Activated naive CD8-positive, alpha-beta T cell treated with anti-CD3 and anti-CD28 coated beads, Interleukin-2, amount 50 U/mL, for 24 hours (primary cell): ENCODE measurements at places on chromosomes 5 and 9.

DNA sequence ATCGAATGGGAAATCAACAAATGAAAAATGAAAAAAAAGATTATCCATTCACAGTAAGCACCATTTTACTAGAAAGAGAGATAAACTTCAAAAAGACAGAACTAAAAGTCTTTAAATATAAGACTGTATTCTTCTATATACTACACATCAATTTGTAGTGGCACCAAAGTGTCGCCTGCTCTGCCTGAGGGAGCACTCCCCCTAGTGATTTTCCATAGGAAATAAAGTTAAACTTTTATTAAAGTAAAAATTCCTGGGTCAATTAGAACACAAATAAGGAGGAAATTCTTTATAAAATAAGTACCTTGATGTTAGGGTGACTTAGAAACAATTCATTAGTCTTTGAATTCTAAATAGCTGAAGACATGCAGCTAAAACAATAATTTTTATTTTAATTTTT lies 9.7 kb downstream of the RAD1 start:
- DNase-seq = no peak
- H3K4me3 ChIP-seq = no peak overlapping the region
- H3K36me3 ChIP-seq = peaks cover 34% of the 10 kb centered on the region
- H3K27me3 ChIP-seq = no peaks in the 10 kb centered on the region
- no peaks in the 10 kb centered on the region for H3K4me1 ChIP-seq

DNA sequence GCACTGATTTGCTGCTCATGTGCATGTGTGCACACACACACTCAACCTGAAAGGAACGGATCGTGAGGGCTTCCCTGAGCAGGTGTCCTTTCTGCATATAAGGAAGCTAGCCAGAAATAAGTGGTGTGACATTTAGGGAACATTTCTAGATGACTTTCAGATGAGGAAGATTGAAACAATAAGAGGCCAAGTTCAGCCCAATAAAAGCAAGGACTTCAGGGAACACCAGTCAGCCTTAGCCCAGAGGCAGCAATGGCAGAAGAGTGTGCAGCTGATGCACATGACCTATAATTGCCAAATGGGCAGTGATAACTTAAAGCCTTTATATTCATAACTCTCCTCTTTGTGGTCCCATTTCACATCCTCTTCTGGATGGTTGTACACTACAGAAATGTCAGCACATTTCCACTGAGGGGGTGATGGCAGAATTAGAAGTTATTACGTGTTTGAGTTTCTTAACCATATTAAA lies 255.5 kb downstream of the TRIM32 start:
- no peak overlapping the region for H3K27ac ChIP-seq
- H3K36me3 ChIP-seq = no peaks in the 10 kb centered on the region
- no peaks in the 10 kb centered on the region for H3K27me3 ChIP-seq
- DNase-seq = no peak
- H3K4me1 ChIP-seq = no peaks in the 10 kb centered on the region

DNA sequence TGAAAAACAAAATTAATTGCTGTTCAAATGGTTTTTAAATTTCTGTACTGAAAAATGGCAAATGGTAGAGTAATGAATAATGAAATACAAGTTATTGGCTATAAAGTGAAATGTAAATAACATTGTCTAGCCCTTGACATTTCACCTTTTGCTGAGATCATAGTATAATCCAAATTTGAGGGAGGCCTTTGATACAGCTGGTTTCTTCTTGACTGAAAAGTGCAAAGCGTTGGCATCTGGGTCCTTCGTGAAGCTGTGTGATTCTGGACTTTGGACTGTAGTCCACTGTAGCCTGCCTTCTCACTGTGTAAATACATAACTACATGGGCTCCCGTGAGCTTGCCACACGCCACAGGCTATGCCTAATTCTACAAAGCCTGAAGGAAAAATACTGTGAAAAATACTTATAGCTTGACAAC lies 52.3 kb downstream of the ARHGEF28 start:
- H3K4me1 ChIP-seq = no peaks in the 10 kb centered on the region
- peaks cover 2% of the 10 kb centered on the region for H3K27me3 ChIP-seq
- no peak for DNase-seq
- no peak overlapping the region for H3K4me3 ChIP-seq

DNA sequence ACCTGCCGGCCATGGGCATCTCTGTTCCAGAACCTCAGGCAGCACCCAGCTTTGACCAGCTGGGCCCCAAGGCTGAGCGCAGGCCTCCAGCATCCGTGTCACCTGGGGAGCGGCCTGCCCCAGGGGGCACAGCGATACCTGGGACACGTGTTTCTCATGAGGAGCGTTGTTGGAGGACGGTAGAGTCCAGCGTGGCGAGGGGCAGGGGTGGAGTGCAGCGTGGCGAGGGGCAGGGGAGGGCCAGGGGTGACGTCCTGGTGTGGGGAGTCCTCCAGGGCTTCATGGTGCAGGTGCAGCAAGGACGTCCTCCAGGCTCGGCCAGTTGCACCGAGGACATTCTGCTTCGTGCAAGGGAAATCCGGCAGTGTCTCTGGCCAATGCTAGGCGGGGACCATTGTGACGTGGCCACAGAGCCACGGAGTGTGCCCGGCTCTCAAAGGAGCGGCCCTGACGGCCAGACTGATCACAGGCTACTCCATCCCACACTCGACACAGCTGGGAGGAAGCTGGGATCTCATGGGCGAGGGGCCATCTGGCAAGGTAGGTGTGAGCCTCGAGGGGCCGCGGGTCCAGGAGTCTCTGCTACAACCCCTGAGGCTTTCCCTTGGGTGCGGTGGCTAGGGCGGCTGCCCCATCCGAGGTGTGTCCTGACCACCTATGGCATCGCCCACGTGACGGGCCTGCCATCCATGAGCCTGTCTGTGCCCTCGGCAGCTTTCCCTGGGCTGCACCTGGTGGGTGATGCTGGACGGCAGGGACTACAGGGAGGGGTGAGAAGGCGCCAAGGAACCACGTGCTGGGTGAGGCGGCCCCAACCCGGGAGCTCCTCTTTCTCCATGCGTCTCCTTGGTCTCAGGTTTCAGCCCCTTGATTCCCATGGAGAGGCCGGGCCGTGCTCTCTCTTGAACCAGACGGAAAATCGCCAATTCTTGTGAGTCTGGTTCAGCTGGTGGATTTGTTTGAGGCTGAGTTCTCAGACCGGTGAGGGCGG lies 33.8 kb downstream of the SLC9A3 start:
- peaks cover 5% of the 10 kb centered on the region for H3K4me1 ChIP-seq
- H3K27ac ChIP-seq = no peak overlapping the region
- no peak for DNase-seq
- no peak overlapping the region for H3K4me3 ChIP-seq

DNA sequence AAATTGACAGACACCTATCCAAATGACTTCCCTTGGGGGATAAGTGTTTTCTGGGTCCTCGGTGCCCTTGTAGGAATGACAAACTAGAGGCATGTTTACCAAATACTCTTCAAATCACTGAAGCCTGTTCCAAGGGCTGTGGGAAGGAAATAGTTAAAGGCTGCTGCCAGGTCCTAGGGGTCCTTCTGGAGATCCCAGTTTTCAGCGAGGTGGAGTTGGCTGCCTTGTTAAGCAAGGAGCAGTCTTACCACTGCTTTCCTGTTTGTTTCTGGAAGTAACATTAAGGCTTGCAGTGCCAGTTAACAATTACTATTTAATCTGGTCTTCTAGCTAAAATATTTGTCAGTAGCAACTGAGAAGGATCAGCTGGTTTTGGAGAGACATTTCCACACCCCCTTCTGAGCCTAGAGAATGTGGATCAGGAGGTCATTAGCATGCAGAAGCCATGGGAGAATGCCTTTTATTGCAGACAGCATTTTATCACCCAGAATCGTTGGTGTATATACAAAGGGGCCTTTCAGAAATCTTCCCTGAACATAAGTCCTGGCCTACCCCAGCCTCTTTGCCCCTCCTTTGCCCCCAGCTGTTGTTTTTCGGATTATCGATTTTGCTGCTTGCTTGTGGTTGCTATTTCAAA lies 238.8 kb downstream of the DMAC1 start:
- no peaks in the 10 kb centered on the region for H3K27me3 ChIP-seq
- H3K27ac ChIP-seq = no peak overlapping the region
- DNase-seq = no peak
- no peaks in the 10 kb centered on the region for H3K36me3 ChIP-seq
- no peaks in the 10 kb centered on the region for H3K4me1 ChIP-seq

GRCh38 chr5:74044936-74045335 lies 418.9 kb downstream of the ARHGEF28 start:
- peaks cover 4% of the 10 kb centered on the region for H3K27me3 ChIP-seq
- H3K4me1 ChIP-seq = no peaks in the 10 kb centered on the region
- H3K27ac ChIP-seq = no peak overlapping the region
- no peaks in the 10 kb centered on the region for H3K36me3 ChIP-seq

DNA sequence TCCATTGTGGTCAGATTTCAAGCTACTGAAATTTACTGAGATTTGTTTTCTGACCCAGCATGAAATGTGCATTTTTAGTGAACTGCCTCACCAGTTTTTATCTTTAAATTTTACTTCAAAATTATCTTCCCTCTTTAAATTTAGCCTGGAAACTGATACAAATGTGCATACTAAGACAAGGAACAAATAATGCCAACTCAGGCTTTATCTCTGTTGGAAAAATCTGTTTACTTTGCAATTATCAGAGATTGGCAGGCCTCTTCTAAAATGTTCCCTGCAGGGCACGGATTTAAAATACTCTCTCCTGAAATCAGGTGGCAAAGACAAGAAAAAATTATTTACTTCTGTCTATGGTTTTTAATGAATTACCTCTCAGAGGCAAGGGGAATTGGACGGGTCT lies 151.0 kb upstream of the PTCH1 start:
- H3K4me1 ChIP-seq = no peaks in the 10 kb centered on the region
- H3K27ac ChIP-seq = no peak overlapping the region
- H3K27me3 ChIP-seq = peaks cover 19% of the 10 kb centered on the region
- H3K4me3 ChIP-seq = no peak overlapping the region
- H3K36me3 ChIP-seq = no peaks in the 10 kb centered on the region
- DNase-seq = no peak

GRCh38 chr5:138159666-138160065 lies 18.8 kb downstream of the BRD8 start:
- H3K4me1 ChIP-seq = peaks cover 10% of the 10 kb centered on the region
- H3K4me3 ChIP-seq = no peak overlapping the region
- peaks cover 58% of the 10 kb centered on the region for H3K36me3 ChIP-seq
- no peak for DNase-seq

- no peak for DNase-seq
- no peak overlapping the region for H3K27ac ChIP-seq
- no peaks in the 10 kb centered on the region for H3K4me1 ChIP-seq
- no peaks in the 10 kb centered on the region for H3K36me3 ChIP-seq
- no peaks in the 10 kb centered on the region for H3K27me3 ChIP-seq
These were observed 548.5 kb upstream of the GRAMD2B start for GRCh38 chr5:125874717-125875116.
